Activated T-cell treated with anti-CD3 and anti-CD28 coated beads, Interleukin-2, amount 50 U/mL, for 48 hours (primary cell): ENCODE measurements at places on chromosomes 5 and 9.

- DNase-seq: peak; percentile 45
Measured at GRCh38 chr5:2017540-2018389, 135.0 kb upstream of the IRX4 start.

- no peak for DNase-seq
Measured at GRCh38 chr5:149017636-149018035, 45.2 kb downstream of the SH3TC2 start.

DNA sequence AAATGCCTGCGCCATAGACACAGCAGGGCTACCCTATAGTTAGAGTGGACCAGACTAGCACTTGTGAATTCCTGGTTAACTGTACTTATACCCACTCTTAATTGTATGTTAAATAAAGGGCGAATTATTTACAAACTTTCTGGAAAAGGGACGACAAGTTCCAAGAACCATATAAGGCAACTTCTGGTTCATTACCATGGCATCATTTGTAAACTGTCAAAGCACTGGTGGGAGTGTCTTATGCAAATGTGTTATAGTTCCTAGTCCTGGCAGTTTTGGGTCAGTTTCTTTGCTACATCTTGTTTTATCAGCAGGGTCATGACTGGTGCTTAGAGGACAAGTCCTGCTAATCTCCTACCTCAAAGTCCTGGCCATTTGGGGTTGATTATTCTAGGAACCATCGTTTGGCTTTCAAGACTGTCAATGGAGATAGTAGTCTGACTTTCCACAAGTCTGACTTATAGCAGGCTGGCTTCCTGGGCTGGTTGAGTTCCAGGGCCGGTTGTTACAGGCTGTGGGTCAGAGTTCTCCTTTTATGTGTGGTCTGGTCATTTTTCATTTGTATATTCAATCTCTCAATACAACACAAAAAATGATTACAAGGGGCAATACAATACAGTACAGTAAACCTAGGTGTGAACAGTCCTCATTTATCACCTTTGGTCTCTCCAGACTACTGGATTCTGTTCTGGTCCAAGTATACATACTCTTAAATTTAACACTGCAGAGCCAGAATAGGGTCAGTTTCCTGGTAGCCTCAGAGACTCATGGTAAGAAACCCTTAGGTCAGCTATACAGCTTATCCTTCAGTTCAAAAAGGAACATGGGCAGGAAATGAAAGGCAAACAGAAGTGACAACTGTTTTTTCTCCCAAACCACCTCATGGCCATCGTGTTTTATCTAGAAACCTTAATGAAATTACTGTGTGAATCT lies 8.3 kb upstream of the CFAP95 start:
- no peak for DNase-seq

- DNase-seq: no peak
Measured at GRCh38 chr5:140567871-140568270, 3.2 kb downstream of the SLC35A4 start.

DNA sequence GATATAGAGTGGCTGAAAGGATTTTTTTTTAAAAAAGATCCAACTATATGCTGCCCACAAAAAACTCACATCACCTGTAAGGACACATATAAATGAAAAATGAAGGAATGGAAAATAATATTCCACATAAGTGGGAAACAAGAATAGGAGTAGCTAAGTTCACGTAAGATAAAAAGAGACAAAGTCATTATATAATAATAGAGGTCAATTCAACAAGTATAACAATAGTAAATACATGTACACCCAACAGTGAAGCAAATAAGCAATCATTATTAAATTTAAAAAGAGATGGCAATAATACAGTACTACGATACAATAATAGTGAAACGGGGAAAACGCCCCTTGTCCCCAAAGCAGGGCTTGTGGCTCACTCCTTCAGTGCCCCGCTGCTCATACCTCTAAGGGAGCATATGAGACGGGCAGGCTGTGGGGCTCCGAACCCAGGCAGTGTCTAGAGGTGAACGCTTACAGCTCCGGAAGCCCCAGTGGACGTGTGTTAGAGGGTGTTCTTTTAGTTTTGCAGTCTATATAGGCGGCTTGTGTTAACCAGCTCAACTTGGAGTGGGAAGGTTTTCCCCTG lies 12.5 kb upstream of the BTNL9 start:
- DNase-seq: no peak

- DNase-seq: no peak
Measured at GRCh38 chr9:132942541-132943182, 1.8 kb downstream of the TSC1 start.

DNA sequence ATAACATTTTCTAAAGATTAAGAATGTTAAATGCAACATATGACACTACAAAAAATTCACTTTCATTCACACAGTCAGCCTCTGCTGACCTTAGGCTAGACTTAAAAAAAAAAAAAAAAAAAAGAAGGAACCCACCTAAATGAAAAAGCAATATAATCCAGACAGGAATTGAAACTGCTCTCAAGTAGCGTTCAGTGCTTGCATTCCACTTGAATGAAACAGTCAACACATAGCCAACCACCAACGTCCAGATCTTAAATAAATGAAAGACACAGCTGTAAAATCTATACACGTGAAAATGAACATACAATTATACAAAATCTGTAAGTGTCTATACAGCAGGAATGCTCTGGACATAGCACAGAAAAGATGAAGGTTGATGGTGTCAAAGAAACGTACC lies 11.4 kb downstream of the TMEM245 start:
- DNase-seq: no peak

DNA sequence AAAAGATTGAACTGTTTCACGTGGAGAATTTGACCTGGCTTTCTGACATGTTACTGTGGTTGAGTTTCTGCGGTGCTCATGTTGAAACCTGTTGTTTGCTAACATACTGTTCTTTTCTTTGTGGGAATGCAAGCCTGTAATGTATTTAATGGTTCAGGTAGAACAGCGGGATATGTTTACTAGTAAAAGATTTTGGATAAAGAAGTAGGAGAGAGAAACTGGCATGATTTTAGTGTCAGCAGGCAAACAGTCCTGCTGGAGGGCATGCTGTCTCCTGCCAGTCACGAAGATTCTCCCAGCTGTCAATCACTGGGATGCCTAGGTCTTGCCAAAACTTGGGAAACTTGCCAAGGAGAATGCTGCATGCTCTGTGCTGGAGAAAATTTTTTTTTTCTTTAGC lies 263.5 kb downstream of the TAF11L14 start:
- DNase-seq: no peak

- DNase-seq: no peak
Measured at GRCh38 chr5:166959766-166960165, 1331.7 kb upstream of the WWC1 start.

DNA sequence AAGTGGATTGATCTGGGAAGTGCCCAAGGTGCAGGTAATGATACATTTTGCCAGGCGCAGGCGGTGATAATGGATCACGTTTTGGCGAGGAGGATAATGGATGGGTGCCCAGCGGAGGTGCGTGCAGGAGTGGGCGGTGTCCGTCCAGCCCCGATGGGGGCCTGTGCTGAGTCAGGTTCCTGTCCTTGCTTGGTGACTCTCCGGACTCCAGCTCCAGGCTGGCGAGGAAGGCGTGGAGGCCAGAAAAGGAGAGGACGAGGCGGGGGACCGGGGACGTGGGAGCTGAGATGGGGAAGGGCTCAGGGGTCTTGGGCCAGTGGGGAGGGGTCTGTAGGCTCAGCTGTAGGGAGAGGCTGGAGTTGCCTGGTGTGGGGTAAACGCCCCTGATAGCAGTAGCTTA lies 268.3 kb downstream of the PBX3 start:
- no peak for DNase-seq

DNA sequence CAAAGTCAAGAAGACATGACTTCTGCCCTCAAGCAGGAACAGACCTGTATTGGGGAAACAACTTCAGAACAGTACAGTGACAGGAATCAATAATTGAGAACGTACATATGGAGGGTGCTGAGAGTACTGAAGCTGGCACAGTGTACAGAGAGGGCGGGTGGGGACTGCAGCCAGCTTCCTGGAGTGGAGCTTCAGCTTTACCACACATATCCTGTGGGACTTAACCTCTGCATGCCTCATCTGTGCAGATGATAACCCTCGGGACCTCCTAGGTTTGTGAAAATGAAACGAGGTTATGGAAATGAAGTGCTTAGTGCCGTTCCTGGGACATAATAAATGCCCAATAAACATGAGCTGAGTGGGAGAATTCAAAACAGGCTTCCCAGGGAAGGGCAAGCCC lies 22.1 kb upstream of the RARS1 start:
- DNase-seq: no peak

DNA sequence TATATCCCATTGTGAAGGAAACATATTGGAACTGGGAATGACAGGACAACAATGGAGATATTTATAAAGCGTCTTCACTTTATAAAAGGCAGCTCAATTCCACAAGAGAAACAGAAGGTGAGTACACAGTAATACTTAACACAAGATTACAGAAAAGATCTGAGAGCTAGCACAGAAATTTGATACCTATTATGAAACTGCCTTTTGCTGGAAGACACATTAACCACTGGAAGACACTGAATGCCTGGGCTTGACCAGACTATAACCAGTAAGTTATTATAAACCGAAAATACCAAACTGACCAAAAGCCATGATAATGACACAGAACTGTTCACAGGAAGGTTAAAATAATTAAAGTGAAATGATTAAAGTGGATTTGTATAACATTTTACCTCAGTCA lies 195.4 kb downstream of the NR2F1-AS1 start:
- DNase-seq: no peak

DNA sequence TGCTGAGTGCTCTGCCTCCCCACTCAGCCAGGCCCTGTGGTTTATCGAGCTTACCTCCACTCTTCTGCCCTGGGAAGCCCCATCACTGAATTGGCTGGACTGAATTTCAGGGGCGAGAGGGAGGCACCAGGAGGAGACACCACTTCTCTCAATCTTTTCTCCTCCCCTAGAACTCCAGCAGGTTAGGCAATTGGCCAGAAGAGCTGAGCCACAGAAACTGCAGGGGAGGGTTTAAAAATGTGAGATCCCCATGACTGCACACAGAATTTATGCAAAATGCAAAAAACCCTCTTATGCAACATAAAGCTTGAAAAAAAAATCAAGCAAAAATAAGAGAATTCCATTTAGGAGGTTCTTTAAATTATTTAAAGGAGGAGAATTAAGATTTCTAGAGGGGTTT lies 29.9 kb downstream of the TUT7 start:
- no peak for DNase-seq

DNA sequence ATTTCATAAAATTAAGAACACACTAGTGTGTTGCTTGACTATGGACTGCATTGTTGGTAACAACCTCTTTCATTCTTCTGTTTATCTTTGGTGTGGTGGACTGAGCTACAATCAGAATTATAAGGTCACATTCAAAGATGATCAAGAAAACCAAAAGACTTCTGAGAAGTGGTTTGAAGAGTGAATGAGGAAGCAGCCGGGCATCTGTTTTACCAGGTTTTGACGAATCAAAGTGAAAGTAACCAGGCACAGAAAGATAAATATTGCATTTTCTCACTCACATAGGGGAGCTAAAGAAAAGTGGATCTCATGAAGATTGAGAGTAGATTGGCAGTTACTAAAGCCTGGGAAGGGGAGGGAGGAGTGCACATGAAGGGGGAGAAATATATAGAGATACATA lies 589.1 kb downstream of the ZNF608 start:
- DNase-seq: no peak

DNA sequence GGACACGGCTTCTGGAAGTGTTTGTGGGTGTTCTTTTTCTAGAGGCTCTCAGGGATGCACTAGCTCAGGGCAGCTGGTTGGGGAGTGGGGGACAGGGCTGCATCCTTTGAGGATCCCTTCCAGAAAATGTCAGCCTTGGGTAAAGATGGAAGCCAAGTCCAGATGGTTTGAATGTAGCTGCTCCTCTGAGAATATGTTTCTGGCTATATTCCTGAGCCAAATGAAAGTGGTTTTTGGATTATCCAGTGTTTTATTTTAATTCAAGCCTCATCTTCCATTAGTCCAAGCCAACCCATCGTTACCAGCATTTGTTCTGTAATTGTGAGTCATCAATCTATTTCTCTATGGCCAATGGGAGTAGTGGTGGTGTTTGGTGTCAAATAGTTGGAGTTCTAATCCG lies 70.4 kb downstream of the SPRY4 start:
- no peak for DNase-seq

- DNase-seq: no peak
Measured at GRCh38 chr5:55104036-55104772, 1.8 kb downstream of the GZMA start.

DNA sequence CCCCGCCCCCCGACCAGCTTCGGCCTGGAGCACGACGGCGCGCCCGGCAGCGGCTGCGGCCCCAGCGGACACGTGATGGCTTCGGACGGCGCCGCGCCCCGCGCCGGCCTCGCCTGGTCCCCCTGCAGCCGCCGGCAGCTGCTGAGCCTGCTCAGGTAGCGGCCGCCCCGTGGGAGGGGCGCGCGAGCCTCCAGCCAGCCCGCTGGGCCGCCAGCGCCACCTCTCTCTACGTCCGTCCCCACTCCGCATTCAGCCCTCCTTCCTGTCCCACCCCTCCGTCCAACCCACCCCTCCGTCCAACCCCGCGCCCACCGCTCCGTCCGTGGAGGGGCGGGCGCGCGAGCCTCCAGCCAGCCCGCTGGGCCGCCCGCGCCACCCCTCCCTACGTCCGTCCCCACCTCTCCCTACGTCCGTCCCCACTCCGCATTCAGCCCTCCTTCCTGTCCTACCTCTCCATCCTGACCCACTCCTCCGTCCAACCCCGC lies 6.5 kb downstream of the ADAMTS13 start:
- no peak for DNase-seq

- no peak for DNase-seq
Measured at GRCh38 chr9:99127356-99128132, 22.6 kb downstream of the TGFBR1 start.

GRCh38 chr9:126614088-126614454 lies 343 bp downstream of the LMX1B start:
- DNase-seq: no peak

DNA sequence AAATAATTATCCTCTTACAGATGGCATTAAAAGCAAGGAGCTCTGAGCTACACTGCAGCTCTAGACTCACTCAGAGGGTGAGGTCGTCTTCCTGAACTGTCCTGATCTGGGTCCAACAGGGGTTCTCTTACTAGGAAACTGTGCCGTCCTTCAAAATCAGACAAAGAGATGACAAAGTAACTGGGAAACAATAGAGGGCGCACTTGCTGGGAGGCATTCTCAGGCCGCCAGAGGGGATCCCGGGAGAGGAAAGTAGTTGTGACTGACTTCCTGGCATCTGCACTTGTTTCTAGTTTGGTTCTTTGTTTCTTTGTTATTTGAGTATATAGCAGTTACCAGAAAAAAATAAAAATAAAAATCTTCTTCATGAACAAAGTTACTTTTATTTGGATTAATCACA lies 142.9 kb upstream of the MSX2 start:
- no peak for DNase-seq

DNA sequence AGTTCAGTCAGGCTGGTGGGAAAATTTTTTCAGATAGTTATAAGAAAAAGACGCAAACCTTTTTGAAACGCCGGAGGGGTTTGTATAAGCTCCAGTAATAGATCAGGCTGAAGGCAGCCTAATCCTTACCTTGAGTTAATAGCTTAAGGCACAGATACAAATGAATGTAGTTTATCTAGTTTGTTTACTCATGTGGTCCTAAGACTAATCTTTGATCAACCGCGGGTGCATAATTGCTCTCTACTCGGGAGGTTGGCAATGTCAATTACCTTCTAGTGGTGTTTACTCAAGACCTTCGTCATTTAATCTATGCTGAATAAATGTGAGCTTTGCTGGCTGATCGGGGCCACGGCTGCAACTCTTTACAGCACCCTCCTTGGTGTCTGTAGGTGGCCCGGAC lies 665 bp upstream of the INSL4 start:
- no peak for DNase-seq

- no peak for DNase-seq
Measured at GRCh38 chr5:132027027-132027426, 15.6 kb upstream of the ACSL6 start.
